ENCODE measurements at places on chromosomes 11 and 22. TPM values are rescaled to one million over a fixed set of nuclear protein-coding genes. Genes with fewer than 3 reads are reported as not detected.

CNGA4 gene
- not detected for total RNA-seq

GRCh38 chr11:65502555-65503367 lies 3.9 kb downstream of the MALAT1 start:
- peak; percentile 69 for DNase-seq

DNA sequence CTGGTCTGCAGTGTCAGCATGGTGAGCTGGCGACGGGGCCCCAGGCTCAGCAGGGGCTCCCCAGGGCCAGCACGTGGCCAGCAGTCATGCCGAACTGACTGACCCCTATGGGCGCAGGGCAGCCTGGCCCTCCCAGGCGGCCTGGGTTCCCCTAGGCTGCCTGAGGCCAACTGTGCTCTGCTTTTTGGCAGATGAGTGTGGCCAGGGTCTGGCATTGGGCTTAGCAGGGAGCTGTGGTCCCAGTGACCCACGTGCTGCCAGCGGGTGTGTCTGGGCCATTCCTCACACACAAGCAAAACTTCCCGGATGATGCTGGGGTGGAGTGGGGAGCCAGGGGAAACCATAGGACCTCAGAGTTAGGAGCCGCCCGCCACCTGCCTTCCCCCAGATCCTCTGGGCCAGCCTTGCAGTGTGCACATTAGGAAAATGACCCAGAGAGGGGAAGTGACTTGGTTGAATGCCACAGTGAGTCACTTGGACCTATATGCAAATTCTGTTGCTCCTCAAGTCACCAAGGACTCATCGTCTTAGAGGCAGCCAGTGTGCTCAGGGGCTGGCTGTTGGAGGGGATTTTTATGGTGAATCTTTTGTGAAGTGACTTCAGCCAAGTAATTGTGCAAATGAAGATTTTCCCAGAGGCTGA lies 6.5 kb downstream of the ADORA2A start:
- DNase-seq, result peak; percentile 56

- no peak for DNase-seq
Observed at GRCh38 chr11:48270621-48271020, 7.0 kb downstream of the OR4X1 start.

DNA sequence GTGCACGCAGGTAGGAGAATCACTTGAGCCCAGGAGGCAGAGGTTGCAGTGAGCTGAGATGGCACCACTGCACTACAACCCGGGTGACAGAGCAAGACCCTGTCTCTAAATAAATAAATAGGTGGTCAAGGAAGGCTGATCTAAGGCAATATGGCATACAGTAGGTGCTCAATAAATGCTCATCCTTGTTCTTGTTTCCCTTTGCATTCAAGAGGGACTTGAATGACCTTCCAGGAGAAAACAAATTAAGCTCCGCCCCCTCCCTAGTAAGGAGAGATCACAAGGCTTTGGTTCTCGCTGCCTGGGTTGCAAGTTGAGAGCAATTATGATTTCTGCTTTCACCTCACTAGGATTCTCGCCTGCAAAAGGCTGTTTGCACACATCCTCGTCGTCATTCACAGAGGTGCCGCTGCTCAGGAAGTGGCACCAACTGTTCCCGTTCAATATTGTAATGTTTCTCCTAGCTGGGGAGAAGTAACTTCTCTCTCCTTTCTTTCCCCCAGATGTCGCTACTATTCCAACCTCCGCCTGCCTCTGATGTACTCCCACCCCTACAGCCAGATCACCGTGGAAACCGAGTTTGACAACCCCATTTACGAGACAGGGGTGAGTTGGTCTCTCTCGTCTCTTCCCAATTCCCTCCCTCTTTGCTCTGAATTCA lies 51.8 kb upstream of the ASPHD2 start:
- DNase-seq, result peak; percentile 44

DNA sequence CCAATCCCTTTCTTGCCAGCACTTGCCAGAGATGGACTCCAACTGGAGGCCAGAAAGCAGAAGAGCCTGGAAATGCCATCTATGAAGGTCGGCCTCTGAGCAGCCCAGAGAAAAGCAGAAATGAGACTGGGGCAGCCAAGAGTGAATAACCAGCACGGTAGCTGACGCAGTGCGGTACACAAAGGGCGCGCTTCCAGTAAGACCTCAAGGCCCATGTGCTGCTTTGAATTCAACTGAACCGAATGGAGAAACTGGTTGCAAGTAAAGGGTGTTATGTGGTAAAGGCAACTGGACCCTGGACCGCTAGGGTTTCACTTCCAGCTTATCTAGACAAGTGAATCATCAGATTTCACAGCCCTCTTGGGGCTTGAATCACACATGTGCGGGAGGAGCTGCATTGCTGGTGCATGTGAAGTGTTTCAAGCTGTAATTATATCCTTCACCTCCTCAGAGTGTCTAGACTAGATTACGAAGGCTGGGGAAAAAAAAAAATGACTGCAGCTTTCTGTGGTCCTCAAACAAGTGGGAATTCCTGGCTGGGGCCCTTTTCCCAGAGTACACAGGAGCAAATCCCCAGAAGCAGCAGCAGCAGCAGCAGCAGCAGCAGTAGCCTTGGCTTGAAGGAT lies 128.9 kb downstream of the CCDC34 start:
- DNase-seq, result peak; percentile 79

DNA sequence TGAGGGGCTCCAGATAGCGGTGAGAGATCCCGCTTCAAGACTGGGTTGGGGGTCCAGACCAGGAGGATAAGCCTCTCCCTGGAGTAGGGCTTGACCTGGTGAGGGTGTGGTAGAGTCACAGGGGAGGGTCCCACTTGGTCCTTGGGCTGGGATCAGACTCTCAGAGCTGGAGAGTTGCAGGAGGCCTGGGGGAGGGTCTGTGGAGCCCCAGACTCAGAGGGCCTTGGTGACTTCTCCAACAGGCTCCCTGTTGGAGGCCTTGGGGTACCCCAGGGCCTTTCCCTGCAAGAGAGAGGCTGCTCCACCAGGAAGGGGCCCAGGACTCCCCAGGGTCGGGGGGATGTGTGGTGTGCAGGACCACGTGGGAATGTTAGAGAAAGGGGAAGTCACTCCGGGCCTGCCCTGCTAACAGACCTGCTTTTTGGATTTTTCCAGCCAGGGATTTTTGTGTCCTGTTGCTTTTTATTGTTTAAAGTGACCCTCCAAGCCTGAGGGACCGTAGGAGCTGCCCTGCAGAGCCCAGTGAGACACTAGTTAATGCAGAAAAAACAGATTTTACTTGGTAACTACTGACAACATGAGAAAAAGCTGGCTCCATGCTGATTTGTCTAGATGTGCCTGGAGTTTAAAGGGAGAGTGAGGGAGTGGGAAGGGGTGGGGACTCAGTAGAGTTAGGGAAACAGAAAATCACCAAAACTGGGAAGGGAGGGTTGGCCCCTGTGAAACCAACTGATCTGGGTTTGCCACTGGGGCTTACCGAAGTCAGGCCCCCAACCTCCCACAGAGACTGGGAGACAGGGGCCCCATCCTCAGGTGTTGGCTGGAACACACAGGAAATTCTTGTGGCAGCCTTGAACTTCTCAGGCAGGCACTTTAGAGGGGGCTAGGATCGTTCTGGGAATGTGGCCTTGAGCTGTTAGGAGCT lies 801 bp upstream of the TXNRD2 start:
- peak; percentile 81 for DNase-seq

SAA4 gene
- total RNA-seq, result not detected

GRCh38 chr11:111510311-111510710 lies 1.9 kb downstream of the BTG4 start:
- DNase-seq, result no peak

SORL1 gene
- total RNA-seq, result 20.8 TPM

DNA sequence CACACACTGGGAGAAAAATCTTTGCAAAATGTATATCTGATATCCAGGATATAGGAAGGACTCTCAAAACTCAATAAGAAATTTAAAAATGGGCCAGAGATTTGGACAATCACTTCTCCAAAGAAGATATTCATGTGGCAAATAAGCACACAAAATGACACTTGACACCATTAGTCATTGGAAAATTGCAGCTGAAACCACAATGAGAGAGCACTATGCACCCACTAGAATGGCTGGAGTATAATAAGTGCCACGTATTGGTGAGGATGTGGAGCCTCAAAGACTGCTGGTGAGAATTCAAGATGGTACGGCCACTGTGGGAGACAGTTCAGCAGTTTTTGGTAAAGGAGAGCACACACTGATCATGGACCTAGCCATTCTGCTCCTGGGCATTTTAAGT lies 12.8 kb upstream of the OSBPL5 start:
- DNase-seq, result no peak

DNA sequence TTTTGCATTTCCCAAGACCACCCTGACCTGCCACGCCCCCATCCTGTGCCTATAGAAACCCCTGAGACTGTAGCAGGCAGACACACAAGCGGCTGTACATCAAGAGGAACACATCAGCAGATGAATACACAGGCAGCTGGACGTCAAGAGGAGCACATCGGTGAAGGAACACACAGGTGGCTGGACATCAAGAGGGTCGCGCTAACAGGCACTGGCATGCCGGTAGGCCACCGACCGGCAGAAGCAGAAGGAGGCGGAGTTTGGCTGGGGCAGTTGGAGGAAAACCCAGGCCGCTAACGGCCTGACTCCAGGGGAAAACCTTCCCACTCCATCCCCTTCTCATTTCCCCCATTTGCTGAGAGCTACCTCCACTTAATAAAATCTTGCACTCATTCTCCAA lies 5.4 kb upstream of the IPO7 start:
- DNase-seq, result no peak

TMPRSS4 gene
- total RNA-seq, result 7.0 TPM

- DNase-seq, result no peak
Observed at GRCh38 chr22:49437956-49438355, 389.7 kb downstream of the BRD1 start.

- no peak for DNase-seq
Observed at GRCh38 chr11:5809905-5810795, 1.4 kb downstream of the OR52N2 start.

GRCh38 chr11:45993531-45994001 lies 71.1 kb downstream of the LARGE2 start:
- peak; percentile 84 for DNase-seq

DNA sequence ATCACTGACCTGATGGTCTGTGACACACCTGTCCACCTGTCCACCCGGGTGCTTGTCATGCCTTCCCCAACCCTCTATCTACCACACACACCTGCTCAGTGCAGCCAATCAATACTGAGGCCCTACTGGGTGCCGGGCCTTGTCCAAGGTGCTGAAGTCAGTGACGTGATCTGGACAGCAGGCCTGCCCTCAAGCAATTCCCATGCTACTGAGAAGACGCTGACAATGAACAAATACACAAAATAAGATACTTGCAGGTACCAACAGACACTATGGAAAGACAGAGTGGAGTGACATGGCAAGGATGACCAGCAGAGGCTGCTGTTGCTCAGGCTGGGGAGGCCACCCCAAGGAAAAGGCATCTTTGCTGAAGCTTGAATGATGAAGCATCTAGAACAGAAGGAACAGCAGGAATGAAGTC lies 21.2 kb downstream of the PLAAT3 start:
- DNase-seq, result no peak

DNA sequence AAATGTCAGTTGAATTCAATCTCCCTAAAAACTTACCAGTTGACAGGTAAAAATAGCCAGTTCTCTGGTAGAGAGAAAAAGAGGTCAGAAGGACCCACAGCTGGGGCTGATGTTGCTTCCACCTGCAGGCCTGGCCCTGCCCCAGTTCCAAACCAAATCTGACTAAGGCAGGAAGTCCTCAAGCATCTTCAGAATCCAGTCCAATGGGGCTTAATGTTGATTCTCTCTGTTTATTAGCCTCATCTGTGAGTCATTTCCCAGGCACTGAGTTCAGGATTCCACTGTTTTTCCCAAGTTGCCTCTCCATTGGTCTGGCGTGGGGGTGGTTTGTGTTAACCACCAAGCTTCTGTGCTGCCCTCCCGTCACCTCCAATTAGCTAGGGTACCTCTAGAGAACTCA lies 601.8 kb downstream of the INSC start:
- no peak for DNase-seq

DNA sequence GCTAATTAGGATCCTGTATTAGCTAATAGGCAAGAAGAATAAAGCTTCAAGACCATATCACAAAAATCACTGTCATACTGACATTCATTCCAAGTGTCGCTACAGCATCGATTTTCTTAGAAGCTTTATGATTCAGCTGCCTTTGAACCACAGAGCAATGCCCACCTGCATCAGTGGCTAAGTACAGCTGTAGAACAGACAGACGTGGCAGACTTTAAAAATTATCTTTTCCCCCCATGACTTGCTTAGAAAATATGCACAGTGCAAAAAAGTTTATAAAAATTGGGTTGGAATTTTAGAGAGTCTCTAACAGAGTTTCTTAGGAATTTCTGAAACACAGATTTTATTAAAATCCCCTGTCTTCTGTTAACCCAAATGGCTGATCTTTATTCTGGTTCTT lies 120.8 kb downstream of the CADM1 start:
- no peak for DNase-seq

DNA sequence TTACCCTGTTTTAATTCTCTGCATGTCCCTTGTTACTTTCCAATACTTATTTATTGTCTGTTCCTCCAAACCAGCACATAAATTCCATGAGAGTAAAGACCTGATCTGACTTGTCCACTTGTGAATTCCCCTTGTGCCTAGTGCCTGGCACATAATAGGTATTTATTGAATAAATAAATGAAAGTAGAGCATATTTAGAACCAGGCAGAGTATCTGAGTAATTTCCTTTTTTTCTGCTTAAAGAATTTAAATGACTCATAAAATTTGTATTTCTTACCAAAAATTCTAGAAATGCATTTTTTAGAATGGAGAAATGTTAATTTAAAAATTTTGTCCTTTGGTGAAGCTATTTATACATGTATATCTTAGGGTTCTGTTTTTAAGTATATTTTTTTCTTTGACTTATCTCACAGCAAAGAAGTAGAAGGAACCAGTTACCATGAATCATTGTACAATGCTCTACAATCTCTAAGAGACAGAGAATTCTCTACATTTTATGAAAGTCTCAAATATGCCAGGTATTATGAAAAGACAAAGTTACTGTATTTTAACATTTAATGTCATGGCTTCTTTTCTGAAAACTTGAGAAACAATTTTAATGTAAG lies 96.8 kb downstream of the ATM start:
- DNase-seq, result no peak

GRCh38 chr22:25062386-25063085 lies 110.0 kb downstream of the KIAA1671 start:
- DNase-seq, result no peak

GRCh38 chr11:35478471-35479091 lies 46.8 kb downstream of the PAMR1 start:
- DNase-seq, result peak; percentile 87

DNA sequence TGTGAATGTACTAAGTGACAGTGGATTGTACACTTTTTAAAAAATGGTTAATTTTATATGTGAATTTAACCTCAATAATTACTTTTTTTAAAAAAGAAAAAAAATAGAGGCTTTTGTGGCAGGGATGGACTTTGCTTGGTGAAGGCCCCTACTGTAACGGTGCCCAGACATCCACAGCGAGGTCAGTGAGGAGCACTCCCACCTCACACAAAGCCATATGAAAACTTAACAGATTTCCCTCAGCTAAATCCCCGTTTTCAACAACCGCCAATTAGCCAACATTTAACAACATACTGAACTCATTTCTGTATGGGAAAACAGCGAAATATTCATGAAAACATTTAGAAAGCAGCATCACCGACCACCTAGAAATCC lies 642 bp upstream of the C11orf58 start:
- DNase-seq, result no peak

OR4C3 gene
- total RNA-seq, result not detected

- DNase-seq, result peak; percentile 78
Observed at GRCh38 chr11:44466531-44467205, 98.8 kb upstream of the CD82 start.

Data from tongue (tissue), 3 donors.